Globus pallidus (tissue), 1 donor: ENCODE measurements at places on chromosomes 12 and 14.

DNA sequence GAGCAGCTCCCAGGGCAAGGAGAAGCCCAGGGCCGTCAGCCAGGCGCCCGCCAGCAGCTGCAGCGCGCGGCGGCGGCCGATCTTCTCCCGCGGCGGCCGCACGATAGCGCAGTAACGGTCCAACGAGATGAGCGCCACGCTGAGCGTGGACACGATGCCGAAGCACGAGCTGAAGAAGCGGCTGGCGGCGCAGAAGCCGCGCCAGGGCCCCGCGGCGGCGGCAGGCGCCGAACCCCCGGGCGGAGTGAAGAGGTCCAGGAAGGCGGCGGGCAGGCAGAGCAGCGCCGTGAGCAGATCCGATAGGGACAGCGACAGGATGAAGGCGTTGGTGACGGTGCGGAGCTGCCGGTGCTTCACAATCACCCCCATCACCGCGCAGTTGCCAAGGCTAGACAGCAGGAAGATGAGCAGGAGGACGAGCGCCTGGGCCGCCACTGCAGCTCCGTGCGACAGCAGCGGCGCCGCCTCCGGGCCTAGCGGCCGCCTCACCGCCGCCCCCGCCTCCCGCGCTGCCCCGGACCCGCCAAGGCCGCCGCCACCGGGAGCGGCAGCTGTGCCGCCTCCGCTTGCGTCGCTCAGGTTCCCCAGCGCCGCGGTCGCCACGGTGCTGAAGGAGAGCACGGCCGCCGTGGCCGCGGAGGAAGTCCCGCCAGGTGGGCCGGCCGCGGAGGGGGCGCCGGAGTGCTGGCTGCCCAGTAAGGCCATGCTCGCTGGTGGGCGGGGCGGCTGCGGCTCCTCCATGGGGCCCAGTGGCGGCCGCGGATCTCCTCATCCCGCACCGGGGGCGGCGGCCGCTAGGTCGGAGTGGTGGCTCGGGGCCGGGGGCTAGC is 479 bp downstream of the GPR135 start:
- DNase-seq: peak; percentile 41

GRCh38 chr12:104769144-104769561 is 188.9 kb downstream of the SLC41A2 start:
- no peak for DNase-seq

- DNase-seq: no peak
Observed at GRCh38 chr14:22218728-22219127, 370.3 kb downstream of the DAD1 start.

- DNase-seq: no peak
Observed at GRCh38 chr14:61037215-61037614, 56.2 kb downstream of the SLC38A6 start.

- DNase-seq: no peak
Observed at GRCh38 chr14:81400852-81401251, 728 bp upstream of the STON2 start.

DNA sequence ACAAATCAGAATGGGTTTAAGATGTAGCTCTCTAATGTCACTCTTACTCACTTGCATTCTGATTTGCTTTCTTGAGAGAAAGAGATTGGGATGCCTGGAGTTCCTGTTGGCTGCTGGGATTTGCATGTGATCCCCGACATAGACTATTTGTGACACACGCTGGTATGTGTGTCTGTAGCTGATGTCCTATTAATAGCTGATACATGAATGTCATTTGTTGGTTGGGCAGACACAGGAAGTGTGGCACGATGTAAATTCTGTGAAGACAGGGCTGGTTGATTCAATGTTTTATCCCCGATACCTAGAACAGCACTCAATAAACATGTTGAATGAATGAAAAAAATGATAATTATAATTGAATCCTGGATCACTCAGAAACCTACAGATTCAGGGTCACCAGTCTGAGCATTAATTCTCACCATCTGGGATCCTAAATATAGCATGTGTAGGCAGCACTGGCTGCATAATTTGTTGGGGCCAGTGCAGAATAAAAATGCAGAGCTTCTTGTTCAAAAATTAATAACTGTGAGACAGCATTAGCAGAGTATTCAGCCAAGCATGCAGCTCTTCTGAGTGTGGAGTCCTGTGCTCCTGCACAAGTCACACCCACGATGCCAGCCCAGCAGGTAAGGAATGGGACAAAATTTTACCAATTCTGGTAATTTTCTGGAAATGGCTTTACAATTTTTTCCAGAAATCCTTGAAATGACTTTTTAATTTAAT is 35.5 kb upstream of the SOCS2 start:
- DNase-seq: no peak

- DNase-seq: no peak
Observed at GRCh38 chr14:93891756-93892504, 35.2 kb upstream of the FAM181A start.

DNA sequence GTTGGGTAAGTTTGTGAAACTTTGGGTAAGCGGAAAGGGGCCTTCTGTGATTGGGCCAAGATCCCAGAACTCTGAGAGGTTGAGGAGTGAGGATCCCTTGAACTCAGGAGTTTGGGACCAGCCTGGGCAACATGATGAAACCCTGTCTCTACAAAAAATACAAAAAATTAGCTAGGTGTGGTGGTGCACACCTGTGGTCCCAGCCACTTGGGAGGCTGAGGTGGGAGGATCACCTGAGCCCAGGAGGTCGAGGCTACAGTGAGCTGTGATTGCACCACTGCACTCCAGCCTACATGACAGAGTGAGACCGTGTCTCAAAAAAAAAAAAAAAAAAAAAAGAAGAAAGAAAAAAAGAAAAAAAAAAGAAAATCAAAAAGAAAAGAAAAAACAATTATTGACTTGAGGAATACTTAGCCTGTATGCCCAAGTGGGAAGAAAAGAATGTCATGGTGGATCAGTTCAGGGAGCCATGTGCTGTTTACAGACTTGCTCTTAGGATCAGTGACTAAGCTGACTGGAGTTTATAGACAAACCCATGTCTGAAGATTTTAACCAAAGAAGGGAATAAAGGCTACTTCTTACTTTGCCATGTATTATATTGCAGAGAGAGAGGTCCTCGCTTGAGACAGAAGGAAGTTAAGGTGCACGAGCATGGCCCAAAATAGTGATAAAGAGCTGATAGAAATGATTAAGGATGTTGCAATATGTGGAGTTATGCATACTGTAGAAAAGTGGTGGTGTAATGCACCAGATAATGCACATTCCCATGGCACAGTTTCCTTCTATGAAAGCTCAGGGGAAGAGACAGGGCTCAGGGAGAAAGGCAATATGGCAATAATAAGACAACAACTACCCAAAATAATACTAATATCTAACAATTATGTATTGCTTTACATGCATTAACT is 881 bp downstream of the HSD17B6 start:
- no peak for DNase-seq

DNA sequence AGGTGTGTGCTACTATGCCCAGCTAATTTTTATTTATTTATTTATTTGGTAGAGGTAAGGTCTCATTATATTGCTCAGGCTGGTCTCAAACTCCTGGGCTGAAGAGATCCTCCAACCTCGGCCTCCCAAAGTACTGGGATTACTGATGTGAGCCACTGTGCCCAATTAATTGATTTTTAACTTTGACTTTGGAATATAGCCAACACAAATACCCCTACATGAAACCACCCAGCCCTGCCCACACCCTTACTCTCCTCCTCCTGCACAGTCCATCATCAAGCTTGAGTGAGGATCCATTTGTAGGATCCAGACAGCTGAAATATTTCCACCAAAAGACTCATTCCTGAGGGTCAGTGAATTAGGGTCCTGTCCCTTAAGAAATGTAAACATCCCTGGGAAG is 3.3 kb upstream of the TEAD4 start:
- no peak for DNase-seq

GRCh38 chr12:32896432-32897280 is at the start of gene PKP2:
Gene PKP2, minus strand, starts transcription at chr12:32896777. Its CDS starts 46 bp downstream, at chr12:32896731.
- DNase-seq: peak; percentile 12

- DNase-seq: peak; percentile 34
Observed at GRCh38 chr14:79134361-79134760, 964.2 kb downstream of the NRXN3 start.

- no peak for DNase-seq
Observed at GRCh38 chr14:80956922-80957321, 1.5 kb downstream of the TSHR start.

DNA sequence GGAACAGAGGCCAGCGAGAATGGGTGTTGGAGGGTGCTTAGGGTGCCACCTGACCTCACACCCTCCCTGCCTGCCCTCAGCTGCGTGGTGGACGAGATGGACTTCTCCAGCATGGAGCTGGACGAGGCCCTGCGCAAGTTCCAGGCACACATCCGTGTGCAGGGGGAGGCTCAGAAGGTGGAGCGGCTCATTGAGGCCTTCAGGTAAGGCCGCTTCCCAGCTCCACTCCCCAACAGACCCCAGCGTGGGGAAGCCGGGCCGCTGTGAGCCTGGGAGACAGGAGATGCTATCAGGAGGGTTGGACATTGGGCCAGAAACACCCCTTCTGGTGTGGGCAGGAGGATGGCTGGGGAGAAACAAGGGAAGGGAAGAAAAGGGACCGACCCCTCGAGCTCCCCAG is 57.0 kb downstream of the SLC6A12 start:
- no peak for DNase-seq

DNA sequence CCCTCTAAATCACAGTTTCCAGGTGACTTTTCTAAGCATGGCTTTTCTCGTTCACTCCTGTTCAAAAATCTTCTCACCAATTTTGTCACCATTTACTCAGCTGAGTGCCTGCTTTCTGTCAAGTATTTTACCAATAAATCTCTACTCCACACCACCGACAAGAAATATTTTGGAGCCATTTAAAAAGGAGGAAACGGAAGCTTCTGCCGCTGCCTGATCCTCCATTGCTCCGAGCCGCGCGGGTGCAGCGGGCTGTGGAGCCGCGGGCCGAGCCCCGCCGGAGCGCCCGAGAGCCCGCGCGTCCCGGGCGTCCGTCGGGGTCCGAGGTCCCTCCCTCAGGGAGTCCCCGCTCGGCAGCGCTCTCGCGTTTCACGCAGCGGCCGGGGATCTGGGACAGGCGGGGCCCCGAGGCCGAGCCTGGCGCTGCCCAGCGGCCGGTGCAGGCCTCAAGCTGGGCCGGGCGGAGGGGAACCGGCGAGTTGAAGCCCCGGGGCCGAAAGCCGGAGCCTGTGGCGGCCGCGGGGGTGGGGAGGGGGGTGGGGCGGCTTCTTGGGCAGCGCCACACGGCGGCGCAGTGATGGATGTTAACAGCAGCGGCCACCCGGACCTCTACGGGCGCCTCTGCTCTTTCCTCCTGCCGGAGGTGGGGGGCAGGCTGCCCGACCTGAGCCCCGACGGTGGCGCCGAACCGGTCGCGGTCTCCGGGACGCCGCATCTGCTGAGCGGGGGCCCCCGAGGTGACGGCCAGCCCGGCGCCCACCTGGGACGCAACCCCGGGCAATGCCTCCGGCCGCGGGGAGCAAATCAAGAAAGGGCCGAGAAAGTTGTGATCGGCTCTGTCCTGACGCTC is 1.1 kb upstream of the HEBP1 start:
- peak; percentile 73 for DNase-seq
